ENCODE measurements at places on chromosomes 4 and X.

GRCh38 chr4:138938366-138938690 lies 77.3 kb upstream of the NOCT start:
- DNase-seq: peak; percentile 62

GRCh38 chrX:70421618-70422017 lies 1.5 kb upstream of the GDPD2 start:
- DNase-seq: no peak

- no peak for DNase-seq
Measured at GRCh38 chr4:147782087-147782781, 50.3 kb downstream of the ARHGAP10 start.

- DNase-seq: no peak
Measured at GRCh38 chrX:465418-466215, 78.9 kb upstream of the PPP2R3B start.

GRCh38 chrX:71111141-71111843 lies at the start of gene IL2RG:
Gene IL2RG, minus strand, starts transcription at chrX:71111577. Its CDS starts 38 bp downstream, at chrX:71111539.
- no peak for DNase-seq

DNA sequence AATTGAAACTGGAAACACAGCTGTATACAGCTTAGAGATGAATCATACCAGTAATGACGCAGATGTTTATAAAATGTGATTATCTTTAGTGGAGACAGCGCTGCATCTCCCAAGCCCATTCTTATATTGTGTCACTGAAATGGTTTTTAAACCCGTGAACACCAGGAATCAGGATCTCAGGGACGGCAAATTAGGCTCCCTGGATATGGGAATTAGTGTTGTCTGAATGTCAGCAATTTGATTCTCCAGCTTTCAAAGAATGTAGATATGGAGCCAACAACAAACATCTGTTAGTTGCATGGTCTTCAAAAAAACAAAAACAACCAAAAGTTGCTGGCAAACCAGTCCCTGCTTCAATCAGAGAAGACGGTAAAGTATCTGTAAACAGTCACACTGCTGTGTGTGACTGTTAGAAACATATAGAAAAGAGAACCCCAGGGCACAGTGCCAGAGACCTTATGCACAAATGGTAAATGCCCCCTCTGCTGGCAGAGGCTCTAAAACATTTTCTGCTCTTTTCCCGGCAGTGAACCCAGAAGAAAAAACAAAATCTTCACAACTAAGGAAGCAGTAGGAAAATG lies 351.9 kb upstream of the FTHL17 start:
- DNase-seq: no peak

DNA sequence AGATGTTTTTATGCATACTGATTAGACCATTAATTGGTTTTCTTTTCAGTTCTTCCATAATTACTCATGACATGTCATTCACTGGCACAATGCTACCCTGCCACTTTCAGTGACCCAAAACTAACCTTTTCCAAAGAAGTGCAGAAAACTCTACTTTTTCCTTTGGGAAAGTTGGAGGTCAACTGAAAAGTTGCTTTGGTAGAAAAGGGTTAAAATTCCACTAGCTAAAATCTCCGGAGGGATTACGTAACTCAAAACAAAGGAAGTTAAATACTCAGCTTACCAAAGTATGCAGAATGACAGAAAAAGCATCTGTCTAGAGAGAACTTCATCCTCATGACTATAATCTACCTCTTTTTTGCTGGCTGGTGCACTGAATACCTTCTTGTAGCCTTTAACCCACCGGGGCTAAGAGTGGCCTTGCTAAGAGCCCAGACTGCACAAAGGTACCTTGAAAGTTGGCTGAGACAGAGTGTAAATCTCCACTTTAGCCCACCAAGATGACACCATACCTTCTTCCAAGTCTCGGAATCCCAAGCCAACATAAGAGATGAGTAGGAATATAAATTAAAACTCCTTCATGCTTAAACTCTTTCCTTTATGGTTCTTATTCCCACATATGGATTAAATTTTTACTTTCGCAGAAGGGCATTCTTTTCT lies 1099.5 kb upstream of the INTU start:
- no peak for DNase-seq

DNA sequence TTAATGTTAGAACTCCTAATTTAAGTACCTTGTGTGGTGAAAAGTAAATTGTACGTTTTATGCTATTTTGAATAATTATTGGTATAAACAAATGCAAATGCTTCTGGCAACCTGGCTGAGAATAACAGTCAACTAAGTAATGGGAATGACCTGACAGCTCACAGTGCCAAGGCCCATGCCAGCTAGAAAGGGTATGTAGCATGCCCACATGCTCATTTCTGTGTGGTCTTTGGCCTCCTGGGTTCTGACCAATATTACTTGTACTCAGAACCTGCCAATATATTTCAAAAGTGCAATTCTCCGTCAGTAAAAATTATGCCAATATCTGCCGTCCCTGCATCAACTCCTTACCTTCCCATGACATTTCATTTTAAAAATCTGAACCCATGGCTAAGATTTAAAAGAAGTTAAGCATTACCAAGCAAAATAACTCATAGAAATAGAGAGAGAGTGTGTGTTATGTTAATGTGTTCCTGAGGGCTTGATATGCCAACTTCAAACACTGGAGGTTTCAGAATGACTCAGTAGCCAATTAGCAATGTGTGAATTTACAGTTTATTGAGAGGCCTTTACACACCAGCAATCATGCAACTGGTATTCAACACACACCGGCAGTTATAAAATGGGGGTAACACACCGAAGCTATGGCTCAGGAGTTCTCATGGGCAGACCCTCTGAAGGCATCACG lies 820.8 kb downstream of the FSTL5 start:
- no peak for DNase-seq

GRCh38 chr4:124890522-124890921 lies 178.0 kb upstream of the ANKRD50 start:
- DNase-seq: no peak

GRCh38 chrX:41337140-41337539 lies 3.2 kb downstream of the DDX3X start:
- no peak for DNase-seq

DNA sequence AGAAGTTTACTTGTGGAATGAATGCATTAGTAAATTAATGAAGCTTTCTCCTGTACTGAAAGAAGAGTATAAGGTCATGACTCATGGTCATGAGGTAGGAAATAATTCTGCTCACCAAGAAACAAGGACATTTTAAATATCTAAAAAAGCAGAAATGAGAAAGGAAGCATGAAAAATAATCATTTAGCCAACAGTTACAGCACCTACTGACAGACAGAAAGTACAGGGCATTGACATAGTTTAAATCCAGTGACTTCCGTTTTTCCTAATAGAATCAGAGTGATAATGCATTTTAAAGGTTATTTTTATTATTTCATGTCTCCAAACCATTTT lies 30.5 kb upstream of the ACSL1 start:
- DNase-seq: no peak

DNA sequence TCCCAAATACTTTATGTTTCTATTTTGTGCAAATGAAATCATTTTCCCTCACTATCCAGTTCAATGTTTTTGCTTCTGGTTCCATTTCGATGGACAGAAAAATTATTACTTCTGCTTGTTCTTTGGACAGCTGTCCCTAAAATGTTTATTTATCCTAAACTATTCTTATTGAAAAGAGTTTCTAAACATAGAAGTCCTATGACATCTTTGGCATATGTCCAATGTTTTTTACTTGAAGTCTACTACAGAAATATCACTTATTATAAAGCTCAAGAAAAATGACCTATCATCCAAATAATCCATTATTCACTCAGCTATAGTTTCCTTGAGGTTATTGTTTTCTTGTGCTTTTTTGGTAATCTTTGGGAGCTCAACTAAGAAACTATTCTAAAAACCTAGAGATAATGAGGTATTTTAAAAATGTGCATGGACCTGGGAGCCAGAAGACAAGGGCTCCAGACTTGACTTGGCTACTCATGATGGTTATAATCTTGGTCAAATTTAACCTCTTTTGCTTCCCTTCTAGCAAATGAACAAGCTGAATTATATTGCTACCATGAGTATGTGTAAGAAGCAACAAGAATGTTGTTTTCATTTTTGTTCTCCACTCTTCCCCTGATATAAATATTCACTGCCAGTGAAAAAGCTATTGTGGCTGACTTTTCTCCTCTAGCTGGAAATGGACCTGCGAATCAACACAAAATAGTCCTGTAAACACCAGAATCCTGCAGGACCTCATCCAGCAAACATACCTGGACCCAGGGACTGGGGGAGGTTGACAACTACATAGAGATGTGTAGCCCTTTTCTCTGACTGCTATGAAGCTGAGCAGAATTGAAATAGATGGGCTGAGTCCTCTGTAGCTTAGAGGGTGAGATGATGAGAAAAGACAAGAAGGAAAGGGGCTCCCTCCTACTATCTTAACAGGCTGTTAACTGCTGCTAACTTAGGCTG lies 137.4 kb downstream of the FRYL start:
- no peak for DNase-seq

DNA sequence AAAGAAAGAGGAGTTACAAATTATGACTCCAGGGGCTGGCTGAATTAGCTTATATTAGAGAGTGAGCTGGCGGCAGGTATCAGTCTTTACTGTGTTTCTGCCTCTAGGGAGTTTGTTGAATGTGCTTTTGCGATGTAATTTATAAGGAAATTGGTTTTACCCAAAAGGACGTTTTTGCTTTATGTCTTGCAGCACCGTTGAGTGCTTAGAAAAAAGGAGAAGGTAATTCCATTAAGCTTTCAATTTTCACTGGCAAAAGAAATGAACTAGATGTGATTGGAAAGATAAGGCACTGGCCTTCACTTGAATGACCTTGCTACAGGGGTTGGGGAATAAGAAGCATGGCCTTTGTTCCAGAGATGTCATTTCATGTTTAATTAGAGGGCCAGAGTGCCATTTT lies 74.9 kb upstream of the CBR4 start:
- DNase-seq: no peak

GRCh38 chr4:122687531-122688061 lies 44.9 kb upstream of the BBS12 start:
- no peak for DNase-seq

- DNase-seq: no peak
Measured at GRCh38 chr4:153413842-153414241, 52.3 kb upstream of the TMEM131L start.

GRCh38 chr4:140150886-140151698 lies 2.9 kb downstream of the MAML3 start:
- DNase-seq: peak; percentile 70

DNA sequence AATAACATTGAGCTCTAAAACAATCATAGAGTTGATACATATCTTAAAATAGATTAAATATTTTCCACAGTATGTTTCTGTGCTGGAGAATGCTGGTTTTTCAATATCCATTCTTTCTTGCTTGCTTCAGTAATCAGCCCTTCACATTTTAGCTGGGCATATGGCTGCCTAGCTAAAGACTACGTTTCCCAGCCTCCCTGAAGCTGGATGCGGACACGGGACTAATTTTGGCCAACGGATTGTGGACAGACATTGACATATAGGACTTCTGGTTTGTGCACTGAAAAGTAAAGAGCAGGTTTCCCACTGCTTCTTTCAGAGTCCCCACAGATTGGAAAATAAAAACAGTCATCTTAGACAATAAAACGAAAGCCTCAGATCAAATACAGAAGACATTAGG lies 97.3 kb downstream of the COL25A1 start:
- no peak for DNase-seq

DNA sequence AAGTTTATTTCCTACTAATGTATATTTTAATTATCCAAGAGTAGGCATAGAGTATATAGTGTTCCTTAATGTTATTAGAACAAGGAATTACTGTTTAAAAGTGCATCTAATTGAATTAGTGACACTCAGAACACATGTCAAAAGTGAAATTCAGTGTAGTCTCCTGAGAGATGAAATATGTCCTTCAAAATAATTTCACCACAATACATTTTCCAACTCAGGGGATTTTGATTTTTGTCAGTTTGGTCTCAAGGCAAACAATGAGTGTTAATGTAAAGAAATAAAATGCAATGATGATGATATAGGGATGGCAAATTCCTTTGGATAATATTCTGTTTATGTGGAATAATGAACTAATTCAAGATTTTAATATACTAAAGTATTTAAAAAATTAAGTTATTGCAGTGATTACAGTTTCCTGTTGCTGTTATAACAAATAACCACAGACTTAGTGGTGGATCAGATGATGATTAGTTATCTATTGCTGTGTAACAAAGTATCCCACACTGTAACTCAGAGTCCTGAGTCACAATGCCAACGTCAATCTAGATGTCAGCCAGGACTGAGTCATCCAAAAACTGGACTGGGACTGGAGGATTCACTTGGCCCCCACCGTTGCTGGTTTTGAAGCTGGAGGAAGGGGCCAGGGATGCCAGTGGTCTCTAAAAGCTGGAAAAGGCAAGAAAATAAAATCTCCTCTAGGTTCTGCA lies 148.0 kb upstream of the SLC7A11 start:
- no peak for DNase-seq

DNA sequence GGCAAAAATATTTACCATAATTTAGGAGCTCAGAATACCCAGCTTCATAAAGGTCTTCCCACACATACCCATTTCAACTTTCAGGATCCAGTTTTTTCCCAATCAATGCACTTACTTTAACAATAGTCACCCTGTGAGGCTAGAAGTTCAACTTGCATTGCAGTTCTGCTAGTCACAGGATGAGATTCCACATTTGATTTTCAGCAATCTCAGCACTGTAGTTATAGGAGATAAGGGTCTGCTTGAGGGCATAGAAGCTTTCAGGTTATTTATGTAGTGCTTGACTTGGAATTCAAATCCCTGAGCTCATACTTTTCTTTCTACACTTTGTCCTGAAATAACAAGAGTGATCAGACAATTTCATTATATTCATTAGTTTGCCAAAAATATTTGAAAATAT lies 78.3 kb upstream of the IL2 start:
- DNase-seq: no peak

GRCh38 chrX:123087326-123087725 lies 96.8 kb upstream of the GRIA3 start:
- no peak for DNase-seq

DNA sequence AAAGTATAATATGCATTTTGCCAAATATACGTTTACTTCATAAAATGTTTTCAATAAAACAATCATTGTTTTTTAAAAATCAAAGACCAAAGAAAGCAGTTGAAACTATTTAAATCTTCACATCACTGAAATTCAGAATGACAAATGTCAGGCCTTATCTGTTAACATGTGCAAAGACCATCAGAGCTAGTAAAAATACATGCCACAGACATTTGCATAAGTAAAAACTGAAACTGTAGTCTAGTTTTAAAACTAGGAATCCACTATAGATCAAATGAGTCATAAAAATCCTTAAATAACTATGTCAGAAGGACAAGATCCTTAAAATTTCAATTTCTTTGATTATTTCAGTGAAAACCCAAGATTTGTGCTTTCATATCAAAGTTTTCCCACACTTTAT lies 24.8 kb downstream of the KLHL15 start:
- DNase-seq: no peak

GRCh38 chr4:153156721-153157120 lies 47.5 kb upstream of the TRIM2 start:
- DNase-seq: no peak
